Hematopoietic multipotent progenitor cell treated with erythropoietin and hydrocortisone succinate and interleukin-3 and kit ligand, for 17 days (in vitro differentiated cells): ENCODE measurements at places on chromosomes 5 and 9.

DNA sequence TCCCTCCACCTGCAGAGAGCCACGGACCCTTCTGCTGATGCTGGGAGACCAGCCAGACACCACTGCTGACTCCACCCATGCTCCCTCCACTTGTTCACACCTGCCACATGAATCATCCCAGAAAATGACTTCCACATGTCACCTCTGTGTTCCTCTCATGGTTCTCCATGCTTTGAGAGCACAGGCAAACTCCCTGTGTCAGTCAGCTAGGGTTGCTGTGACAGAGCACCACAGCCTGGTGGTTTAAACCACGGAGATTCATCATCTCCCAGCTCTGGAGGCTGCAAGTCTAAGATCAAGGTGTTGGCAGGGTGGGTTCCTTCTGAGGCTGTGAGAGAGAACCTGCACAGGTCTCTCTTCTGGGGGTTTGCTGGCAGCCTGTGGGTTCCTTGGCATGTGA, 381.4 kb downstream of the GADD45G start:
- DNase-seq = no peak

DNA sequence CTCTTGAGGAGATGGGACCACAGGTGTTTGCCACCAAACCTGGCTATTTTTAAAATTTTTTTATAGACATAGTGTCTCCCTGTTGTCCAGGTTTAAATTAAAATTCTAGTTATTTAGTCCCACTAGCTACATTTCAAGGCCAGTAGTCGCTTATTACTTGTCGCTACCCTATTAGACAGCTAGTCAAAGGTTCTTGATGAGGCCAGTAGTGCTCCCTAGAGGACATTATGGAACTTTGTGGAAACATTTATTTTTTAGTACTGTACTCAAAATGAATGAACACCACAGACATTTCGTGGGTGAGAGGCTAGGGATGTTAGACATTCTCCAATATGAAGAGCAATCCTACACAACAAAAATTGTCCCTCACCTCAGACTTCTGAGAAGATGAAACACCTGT, 14.4 kb upstream of the GRXCR2 start:
- no peak for DNase-seq

DNA sequence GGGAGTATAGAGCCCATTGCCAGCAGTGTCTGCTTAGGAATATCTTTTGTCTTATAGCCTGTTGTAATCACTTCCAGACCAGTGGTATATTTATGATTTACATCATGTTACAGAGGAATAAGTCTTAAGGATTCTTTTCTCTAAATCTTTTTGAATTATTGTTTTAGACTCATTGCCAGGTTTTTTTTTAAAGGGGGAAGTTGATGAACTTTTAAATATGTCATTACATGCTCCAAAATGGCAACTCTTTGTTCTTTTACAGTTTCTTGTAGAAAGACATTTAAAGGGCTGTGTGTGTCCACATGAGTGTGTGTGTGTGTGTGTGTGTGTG, 59.4 kb upstream of the NFIB start:
- no peak for DNase-seq

DNA sequence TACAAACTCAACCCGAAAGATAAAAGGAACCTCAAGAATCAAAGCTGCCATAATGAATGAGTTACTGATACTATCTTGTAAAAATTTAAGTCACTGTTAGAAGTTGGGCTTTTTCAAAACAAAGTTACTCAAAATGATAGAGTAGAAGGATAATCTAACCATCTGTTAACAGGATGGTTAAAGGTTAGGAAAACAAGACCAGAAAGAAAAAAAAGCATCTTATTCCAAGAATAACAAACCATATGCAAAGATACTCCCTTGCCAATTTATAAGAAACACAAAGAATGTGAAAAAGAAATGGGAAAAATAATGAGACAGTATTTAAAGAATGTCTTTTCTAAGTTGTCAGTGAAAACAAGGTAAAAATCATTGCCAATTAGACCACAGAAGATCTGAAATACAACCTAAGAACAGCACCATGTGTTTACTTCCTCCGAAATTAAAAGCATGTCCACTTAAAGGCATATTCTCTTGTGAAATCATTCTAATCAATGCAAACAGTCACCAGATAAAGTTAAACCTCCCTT, 51.2 kb downstream of the STRBP start:
- no peak for DNase-seq

GRCh38 chr9:94086486-94087345, 2.5 kb downstream of the PTPDC1 start:
- DNase-seq = no peak

- no peak for DNase-seq
These were observed 463.8 kb downstream of the TLE1 start for GRCh38 chr9:81225596-81225995.

- no peak for DNase-seq
These were observed 88.5 kb downstream of the KIAA1958 start for GRCh38 chr9:112575107-112575506.

DNA sequence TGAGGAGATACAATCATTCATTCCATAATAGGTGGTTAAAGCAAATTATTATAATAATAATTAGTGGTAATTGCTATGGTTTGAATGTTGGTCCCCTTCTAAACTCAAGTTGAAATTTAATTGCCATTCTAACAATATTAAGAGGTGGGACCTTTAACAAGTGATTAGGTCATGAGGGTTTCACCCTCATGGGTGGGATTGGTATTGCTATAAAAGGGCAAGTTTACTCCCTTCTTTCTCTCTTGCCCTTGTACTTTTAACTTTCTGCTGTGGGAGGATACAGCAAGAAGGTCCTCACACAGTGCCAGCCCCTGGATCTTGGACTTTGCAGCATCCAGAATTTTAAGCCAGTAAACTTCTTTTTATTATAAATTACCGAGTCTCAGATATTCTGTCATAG, 101.9 kb upstream of the PARP8 start:
- no peak for DNase-seq

GRCh38 chr9:94767331-94768072, 41.0 kb downstream of the AOPEP start:
- DNase-seq = no peak

- DNase-seq = no peak
These were observed 24.2 kb upstream of the RAD23B start for GRCh38 chr9:107258919-107259318.

GRCh38 chr9:71680189-71680980, 87.9 kb downstream of the CEMIP2 start:
- DNase-seq = no peak

DNA sequence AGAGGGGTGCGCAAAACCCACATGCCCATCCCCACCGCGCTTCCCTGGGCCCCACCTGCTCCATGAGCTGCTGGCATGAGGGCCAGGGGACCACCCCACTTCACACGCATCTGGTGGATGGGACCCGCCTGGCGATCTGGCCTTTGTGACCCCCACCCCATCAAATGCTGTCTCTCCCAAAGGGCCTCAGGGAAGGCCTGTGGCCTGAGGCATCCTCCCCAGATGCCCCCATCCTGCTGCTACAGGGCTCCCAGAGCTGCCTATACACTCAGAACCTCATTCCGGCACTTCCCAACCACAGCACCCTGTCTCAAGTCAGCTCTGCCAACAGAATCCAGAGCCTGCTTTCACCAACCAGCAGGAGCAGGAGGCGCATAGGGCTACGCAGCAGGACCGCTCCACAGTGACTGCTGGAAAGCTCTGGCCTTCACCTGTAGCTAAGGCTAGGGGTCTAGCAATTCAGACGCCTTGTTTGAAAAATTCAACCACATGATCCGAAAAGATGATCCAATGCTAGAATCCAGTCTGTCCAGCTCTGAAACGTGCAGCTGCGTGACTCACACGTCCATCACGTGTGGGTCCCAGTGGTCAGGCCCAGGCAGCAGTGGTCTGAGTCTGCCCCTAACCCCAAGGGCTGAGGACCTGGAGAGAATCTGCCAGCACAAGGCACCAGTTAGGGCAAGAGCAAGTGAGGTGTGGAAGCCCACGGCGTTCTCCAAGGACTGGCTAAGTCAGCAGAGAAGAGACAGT, 1.4 kb upstream of the SNAPC4 start:
- DNase-seq = no peak
